ENCODE measurements at places on chromosomes 2 and 18.

- DNase-seq, result no peak
Observed at GRCh38 chr2:209988010-209988409, 14.4 kb upstream of the RPE start.

DNA sequence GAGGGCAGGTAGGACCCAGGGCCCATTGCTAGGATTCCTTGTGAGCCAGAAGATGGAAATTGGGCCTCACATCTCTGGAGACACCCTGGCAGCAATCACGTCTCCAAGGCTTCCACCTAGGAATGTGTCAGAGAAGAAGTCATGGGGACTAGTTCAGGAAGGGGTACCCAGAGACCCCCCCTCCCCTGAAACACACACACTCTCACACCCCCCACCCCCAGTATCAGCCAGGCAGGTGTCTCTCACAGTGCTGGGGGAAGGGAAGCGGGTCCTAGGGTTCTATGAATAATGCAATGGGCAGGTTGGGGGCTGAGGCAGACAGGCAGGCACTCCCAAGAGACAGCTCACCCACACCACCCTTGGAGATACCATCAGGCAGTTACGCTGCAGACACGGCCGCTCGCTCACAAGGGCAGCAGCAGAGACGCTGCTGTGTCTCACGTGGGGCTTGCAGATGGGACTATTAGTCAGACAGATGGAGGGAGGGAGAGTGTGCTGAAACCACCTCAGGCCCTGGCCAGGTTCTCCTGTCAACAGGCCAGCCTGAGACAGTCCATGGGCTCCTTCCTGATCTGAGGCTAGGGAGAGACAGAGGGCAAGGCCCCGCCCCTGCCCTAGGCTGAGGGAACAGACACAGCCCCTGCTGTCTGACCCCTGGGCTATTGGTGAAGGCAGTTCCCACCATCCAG is 134.6 kb downstream of the CYP26B1 start:
- DNase-seq, result no peak

- DNase-seq, result peak; percentile 48
Observed at GRCh38 chr2:38315707-38316333, 61.3 kb downstream of the ATL2 start.

DNA sequence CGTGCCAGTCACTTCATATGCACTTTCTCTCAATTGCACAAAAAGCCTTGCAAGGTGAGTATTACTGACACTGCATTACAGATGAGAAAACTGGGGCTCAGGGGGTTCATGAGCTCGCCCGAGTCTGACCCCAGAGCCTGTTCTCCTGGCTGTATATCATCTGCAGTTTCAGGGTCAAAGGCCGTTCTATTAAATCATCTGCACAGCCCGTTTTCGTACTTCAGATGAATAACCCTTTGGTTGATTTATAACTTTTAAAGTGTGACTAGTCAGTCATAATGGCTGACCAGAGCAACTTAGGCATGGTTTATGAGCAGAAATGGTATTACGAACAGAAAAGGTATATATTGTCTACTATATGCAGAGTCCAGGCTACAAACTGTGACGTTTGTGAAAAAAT is 35.3 kb upstream of the NPAS2 start:
- DNase-seq, result no peak

DNA sequence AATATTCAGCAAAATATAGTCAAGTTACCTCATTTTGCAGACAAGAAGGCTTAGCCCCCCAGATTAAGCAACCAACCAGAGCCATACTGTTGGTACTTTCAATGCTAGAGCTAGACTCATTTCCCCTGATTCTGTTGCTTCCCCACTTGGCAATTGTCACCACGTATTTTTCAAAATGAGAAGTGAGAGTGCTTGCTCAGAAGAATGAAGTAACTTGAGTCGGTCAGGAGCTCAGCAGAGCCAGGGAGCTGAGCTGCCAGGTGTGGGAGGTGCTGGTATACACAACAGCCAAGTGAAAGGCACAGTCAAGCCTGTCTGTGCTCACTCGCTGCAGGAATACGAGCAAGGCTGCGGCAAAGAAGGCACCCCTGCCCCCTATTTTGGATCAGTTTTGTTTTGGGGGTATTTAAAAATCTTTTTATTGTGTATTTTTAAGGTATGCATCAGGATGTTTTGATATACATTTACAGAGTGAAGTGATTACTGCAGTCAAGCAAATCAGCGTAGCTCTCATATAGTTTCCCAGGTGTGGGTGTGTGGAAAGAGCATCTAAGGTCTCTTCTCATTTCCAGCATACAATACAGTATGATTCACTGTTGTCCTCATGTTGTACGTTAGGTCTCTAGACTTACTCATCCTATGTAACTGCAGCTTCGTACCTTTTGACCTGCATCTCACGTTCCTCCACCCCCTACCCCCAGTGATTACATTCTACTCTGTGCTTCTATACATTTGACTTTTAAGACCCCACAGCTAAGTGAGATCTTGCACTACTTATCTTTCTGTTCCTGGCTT is 62.4 kb downstream of the MRPS9 start:
- DNase-seq, result peak; percentile 87

- no peak for DNase-seq
Observed at GRCh38 chr2:182006595-182007341, 21.1 kb downstream of the PPP1R1C start.

DNA sequence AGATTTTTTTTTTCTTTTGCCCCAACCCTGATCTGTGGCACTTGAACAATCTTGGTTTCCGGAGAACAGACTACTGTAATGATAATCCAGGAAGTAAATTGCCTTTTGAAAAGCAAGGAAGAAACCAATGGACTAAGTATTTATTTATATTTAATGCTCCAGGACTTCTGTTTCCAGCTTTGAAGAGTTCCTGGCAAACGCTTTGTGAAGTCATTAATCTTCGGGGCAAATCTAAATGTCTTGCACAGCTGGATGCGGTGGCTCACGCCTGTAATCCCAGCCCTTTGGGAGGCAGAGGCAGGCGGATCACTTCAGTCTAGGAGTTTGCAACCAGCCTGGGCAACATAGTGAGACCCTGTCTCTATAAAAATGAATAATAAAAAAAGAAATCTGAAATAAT is 135.1 kb upstream of the GATA6 start:
- no peak for DNase-seq

GRCh38 chr18:60082790-60083189 is 183.0 kb downstream of the PMAIP1 start:
- no peak for DNase-seq

DNA sequence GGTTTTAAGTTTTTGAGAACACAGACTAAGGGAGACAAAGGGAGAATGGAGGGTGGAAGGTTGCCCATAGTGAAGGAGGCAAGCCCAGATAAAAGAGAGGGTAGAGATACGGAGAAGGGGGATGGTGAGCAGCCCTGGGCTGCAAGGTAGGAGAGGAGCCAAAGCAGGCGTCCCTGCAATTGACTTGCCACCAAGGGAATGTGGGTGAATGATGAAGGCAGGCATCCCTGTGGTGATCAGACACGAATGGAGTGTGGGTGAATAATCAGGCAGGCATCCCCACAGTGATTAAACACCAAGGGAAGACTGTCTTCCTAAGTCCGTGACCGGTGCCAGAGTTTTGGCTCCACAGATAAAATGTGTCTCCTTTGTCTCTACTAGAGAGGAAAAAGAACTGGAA is 16.5 kb upstream of the ALPK2 start:
- DNase-seq, result no peak

Measured in inflammatory macrophage (primary cell).